ENCODE measurements at places on chromosomes 11 and 22.

DNA sequence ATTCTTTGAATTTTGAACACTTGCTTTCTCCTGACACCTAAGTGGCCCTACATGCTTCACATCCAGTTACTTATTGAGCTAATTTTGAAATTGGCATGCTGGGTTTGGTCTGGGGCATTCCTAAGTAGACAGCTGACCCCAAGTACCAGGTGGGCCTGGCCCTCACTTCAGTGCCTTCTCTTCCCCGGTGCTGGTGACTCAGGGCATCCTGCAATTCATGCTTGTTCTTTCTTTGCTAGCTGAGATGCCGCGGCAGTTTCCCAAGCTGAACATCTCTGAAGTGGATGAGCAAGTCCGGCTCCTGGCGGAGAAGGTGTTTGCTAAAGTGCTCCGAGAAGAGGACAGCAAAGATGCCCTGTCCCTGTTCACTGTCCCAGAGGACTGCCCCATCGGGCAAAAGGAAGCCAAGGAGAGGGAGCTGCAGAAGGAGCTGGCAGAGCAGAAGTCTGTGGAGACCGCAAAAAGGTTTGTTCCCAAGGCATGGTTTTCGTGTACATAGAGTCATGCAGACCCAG lies 6.3 kb downstream of the AMPD3 start:
- DNase-seq: peak; percentile 28

DNA sequence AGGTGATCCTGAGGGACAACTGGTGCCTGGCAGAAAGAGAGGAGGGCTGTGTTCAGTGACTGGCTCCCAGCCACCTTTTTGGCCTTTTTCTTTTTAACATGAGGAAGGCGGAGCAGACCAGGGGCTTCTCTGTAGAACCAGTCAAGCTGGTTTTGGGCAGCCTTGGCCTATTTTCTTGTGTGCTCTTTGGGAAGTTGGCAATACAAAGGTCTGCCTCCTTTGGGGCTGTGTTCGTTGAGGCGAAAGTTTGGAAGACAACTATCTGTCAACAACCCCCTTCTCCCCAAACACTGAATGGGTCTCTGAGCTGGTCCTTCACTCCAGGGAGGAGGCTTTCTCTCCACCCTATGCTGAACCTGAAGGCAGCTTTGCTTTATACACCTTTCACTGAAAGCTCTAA lies 8.5 kb downstream of the MARK2 start:
- DNase-seq: peak; percentile 72

- DNase-seq: peak; percentile 46
Observed at GRCh38 chr11:117145393-117145761, 1.3 kb downstream of the PAFAH1B2 start.

- no peak for DNase-seq
Observed at GRCh38 chr11:104246590-104246989, 82.6 kb upstream of the PDGFD start.

- no peak for DNase-seq
Observed at GRCh38 chr11:110279881-110280280, 16.5 kb downstream of the RDX start.

- no peak for DNase-seq
Observed at GRCh38 chr11:87114093-87114492, 76.4 kb downstream of the TMEM135 start.

DNA sequence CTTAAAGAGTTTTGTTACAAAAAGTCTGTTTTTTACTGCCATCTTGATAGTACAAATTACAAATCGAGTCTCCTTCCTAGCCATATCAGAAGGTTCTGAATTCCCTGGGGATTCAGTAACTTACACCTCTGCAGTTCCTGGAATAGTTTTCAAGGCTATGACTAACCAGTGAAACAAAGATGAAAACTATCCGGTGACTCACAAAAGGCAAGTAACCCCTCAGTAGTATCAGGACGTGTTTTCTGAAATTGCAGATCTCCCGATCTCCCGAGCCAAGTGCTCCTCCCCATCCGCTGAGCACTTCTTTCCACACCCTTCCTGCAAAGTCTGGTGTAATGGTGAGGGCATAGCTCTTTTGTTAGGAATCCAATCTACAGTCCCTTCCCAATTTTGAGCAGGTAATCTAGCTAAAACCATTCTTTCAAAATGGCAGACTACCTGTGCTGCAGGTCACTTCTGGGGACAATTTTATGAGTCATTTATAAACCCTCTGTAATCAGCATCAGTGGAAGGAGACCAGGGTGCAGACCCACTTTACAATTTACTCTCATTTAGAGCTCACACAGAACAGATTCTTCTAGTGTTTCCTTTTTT lies 7.7 kb downstream of the E2F8 start:
- no peak for DNase-seq
